ENCODE measurements at places on chromosomes 6 and 20. TPM values are rescaled to one million over a fixed set of nuclear protein-coding genes. Genes with fewer than 3 reads are reported as not detected.

- no peak for DNase-seq
These were observed 44.3 kb downstream of the CPXM1 start for GRCh38 chr20:2756056-2756611.

OXT gene
- 0.66 TPM for total RNA-seq

MDC1 gene
- 29.5 TPM for total RNA-seq

- DNase-seq: no peak
These were observed 322.4 kb downstream of the TFAP2B start for GRCh38 chr6:51141080-51141479.

PKIB gene
- 214 TPM for total RNA-seq

DNA sequence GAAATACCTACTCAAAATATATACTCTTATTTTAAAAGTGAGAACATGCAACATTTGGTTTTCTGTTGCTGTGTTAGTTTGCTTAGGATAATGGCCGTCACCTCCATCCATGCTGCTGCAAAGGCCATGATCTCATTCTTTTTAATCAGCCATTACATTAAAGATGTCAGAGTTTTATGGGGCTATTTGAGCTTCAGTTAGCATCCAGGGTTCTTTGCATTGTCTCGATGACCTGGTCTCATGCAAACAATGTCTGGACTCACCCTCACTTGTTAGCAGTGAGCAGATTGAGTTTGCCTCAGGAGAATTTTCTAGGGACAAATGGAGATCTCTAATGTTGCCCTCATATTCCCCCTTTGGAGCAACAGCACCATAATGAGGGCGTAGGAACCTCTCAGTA is 458.7 kb upstream of the AGPAT4 start:
- DNase-seq: no peak

DNA sequence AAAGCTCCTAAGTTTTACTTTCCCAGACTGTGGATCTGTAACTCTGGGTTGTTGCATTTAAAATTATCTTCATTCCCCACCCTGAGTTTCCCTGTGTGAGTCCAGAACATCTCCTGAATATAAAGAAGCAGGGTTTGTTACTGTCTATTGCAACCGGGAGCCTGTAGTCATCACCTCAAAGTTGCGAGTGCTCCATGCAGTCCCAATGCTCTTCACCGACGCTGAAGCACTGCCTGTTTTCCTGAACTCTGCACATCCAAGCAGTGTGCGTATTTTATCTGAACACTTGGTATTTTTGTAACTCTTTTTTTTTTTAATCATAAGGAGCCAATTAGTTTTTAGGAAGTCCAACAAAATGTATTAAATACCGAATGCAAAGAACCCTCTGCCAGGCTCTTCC is 907 bp upstream of the HLA-B start:
- no peak for DNase-seq

RTF2 gene
- total RNA-seq: 87.0 TPM

DNA sequence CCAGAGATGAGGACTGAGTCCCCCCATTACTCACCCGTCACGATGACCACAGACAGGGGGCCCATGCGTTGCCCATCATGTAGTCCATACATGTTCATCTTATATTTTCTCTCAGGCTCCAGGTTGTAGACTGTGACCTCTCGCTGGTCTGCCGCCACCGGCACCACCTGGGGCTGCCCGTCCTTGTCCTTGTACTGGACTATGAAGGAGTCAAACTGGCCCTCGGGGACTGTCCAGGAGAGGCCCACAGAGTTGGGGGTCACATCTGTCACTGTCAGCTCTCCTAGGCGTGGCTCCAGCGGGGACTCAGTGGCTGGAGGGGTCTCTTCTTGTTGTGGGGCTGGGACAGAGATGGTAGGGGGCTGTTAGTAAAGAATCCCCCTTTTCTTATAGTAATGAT is 35.4 kb downstream of the CYP21A2 start:
- DNase-seq: no peak

Measured in mucosa of descending colon (tissue), 3 donors.